SK-N-SH treated with all-trans-retinoic acid at 6 μM for 48 hours (cell line): ENCODE measurements at places on chromosomes 3 and 15.

- ATAC-seq = no peak
Observed at GRCh38 chr3:128066114-128066513, 13.9 kb downstream of the SEC61A1 start.

DNA sequence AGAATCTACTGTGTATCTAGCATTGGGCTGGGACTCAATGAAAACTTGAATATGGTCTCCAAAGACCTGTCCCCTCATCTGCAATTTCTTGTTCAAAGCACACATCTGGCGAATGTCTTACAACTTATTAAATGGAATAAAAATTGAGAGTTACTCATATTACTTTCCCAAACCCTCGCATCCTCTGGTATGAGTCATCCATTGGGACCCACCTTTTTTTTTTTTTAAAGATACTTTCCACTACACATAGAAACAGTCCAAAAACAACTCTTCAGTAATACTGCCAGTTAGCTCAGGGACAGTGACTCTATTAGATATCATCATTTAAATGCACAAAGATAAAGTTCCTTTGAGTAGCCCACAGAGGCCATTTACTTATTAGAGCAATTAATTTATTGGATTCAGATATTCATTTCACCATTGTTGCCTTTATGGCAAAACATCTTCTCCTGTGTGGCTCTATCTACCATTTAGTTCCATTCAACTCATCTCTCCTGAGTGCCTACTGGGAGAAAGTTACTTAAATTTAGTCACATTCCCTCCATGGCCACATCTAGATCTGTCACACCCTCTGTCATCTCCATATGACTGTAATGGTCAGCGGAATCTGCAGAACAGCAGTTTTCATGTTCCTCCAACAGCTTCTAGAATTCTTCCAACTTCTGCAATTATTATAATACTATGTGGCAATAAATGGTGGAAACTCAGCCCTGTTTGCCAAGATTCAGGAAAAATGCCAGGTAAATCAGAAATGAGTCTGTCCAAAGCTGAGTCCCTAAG lies 77.9 kb upstream of the ARHGEF3 start:
- peak; percentile 84 for ATAC-seq

DNA sequence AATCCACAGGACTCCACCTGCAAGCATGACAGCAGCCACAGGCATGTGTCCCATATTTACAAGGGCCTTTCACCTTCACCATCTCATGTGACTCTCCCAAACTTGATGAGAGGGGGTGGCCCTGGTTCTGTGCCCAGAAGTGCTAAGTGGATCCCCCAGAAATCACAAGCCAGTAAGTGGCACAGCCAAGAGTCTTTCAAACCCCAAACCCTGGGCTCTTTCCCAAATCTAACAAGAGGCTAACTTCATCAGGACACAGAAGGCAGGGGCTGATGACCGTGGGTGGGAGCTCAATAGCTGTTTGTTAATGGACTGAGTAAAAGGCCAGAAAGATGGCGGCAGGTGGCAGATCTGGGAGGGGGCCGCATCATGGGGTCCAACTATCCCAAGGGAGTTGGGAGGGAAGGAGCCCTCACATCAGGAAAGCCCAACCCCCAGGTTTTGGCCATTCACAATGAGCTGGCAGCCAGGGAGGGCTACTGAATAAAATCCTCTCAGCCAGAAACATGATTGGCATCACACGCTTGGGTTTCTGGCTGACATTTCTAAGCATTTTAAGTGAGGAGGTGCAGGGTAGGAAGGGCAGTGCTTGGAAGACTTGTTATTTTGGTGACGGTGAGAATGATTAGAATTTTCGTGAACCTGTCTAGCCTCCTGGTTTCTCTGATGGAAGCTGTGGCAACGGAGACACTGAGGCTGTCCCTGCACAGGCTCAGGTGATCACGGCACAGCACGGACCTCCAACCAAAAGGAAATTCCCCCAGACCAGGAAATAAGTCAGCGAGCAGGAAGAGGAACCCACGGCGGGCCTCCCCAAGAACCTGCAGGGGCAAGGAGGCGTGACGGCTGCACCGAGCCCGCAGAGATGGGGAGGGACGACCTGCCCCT lies 109.3 kb downstream of the OXNAD1 start:
- no peak for ATAC-seq

DNA sequence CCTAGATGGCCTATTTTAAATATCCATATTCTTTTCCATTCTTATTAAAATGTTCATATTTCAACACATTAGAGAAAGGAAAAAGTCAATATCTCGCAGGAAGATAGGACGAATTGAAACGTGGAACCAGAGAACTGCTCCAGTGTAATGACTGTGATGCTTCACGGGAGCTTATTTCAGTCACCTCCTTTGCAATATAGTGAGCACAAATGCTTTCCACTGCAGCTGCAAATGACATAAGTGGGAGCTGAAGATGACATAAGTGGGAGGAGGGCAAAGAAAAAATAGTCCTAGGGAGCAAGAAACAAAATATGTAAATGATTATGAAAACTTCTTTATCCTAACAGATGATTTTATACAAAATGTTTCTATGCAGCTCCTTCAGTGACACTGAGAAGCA lies 324.1 kb downstream of the ZNF385D start:
- no peak for ATAC-seq

- ATAC-seq = no peak
Observed at GRCh38 chr15:101481381-101481705, 8.2 kb downstream of the PCSK6 start.

GRCh38 chr15:39890621-39891020 lies 29.4 kb downstream of the GPR176 start:
- ATAC-seq = no peak

DNA sequence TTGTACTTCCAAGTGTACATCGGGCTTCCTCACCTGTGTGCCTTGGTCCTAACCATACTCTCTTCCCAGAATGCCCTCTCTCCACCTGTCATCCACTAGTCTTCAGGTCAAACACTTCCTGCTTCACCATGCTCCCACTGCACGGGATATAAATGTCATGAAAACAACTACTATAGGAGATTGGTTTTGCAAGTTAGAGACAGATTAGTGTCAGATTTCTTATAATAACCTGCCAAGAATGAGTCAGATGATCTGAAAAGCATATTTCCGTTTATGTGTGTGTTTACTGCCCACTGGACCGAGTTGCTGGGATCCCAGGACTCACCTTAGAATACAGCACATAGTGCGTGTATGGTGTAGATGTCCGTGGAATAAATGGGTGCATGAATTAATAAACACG lies 21.4 kb downstream of the PLA1A start:
- peak; percentile 73 for ATAC-seq

DNA sequence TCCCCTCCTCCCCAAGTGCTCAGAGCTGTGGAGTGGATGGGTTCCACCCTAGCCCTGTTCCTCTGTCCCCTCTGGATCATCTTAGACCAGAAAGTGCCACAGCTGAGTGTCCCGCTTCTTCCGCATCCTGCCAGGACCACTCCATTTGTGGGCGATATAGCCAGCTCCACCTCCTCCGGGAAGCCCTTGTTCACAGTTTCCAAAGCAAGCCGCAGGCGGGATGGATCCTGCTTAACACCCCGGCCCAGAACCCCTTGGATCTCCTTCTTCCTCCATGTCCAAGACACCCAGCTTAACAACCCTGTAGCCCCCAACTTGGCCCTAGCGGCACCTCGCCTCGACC lies 490 bp upstream of the ALAS1 start:
- ATAC-seq = no peak; the same call in 2 of the 3 replicates

- no peak for ATAC-seq
Observed at GRCh38 chr15:60871731-60872130, 357.4 kb downstream of the RORA start.

DNA sequence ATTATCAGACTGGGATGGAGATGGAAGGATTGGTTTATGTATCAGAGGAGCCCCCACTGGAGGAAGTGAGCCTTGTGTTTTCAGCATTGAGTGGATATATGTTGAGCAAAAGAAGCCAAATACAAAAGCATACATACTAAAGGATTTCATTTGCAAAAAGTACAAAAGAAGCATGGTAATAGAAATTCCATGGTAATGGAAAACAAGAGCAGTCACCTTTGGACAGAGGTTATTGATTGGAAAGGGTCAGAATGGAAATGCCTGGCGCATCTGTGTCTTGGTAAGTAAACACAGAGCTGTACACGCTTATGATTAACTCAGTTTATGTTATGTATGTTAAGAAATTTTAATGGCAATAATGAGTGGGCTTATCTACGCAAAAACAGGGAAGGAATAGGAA lies 72.7 kb downstream of the DHX36 start:
- no peak for ATAC-seq

DNA sequence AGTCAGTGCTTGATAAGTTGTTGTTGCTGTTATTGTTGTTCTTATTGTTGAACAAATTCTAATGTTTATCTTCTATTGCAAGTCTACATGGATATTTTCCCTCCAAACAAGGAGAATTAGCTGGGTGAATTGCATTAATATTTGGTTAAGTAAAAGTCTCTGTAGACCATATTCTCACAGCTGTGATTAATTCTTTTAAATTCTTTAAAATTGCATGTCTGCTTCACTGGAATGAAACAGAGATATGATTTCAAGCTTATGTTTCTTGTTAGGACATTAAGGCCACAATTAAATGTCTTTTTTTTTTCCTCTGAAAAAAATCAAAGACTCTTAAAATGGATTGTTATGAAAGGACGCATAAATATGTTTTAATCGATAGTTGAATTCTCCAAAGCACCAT lies 153.4 kb downstream of the EBLN2 start:
- peak; percentile 80 for ATAC-seq

- no peak for ATAC-seq
Observed at GRCh38 chr15:41125931-41126642, 10.0 kb upstream of the INO80 start.

GRCh38 chr3:150216041-150216811 lies 191.9 kb upstream of the TSC22D2 start:
- peak; percentile 62; the same call in 2 of the 3 replicates for ATAC-seq

- ATAC-seq = no peak
Observed at GRCh38 chr3:3801494-3801841, 2.2 kb downstream of the LRRN1 start.

DNA sequence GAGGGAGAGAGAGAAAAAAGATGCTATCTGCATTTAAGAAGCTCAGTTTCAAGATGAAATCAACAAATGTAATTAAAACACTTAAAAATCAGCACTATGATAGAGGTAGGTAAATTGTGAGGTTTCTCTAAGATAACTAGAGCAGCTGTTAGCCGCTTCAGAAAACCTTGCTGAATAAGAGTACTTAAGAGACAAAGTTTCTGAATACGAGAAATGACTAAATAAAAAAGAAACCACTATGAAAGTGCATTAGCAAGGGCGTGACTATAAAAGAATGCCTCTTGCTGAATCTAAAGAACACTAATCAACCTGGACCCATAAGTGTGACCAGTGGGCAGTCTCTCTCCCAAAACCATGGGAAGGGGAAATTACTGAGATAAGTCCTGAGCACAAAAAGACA lies 41.8 kb downstream of the IQCB1 start:
- ATAC-seq = no peak

- ATAC-seq = no peak
Observed at GRCh38 chr3:188209740-188210139, 55.8 kb downstream of the LPP start.

DNA sequence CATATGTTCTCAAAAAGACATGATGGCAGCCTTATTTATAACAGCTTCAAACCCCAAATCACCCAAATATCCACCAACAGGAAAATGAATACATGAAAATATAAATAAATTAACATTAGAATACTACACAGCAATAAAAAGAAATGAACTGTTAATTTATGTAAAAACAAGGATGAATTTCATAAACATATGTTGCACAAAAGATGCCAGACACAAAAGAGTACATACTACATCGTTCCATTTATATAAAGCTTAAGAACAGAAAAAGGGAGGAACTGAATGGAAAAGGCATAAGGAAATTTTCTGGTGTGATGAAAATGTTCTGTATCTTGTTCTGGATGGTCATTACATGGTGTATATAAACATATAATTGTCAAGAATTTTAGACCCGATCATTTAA lies 69.9 kb upstream of the TUSC7 start:
- ATAC-seq = no peak

GRCh38 chr3:52022323-52023100 lies 26.8 kb upstream of the RPL29 start:
- peak; percentile 69 for ATAC-seq

- no peak for ATAC-seq
Observed at GRCh38 chr3:68059628-68060152, 405.3 kb upstream of the SUCLG2 start.

DNA sequence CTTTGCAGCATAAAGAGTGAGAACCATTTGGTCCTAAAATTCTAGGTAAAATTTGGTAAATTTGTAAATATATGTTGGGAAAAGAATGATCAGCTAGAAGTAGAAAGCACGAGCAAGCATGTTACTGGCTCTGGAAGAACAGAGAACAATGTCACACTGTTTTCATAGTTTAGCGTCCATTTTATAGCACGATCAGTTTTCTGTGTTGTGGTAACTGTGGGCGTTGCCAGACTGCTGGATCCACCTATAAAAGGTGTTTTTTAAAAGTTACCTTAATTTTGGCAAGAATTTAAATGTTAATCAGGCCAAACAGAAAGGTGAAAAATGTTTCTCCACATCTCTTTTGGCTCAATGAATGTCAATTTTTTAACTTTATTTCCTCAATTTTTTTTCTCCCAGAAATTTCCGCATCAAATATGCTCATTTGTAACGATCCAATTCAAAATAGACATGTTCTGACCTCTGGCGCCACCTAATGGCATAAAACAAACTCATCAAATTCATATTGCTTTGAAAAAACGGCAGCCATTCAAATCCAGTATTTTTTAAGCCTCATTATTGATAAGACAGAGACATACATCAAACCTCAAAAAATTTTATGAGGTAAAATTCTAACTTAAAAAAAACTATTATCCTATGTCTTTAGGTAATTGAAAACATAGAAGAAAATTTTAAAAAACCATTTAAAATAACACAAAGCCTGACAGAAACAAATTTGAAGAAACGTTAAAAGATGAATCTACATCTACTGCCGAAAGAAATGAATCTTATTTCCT lies 5.5 kb upstream of the GP5 start:
- ATAC-seq = peak; percentile 58; the same call in 2 of the 3 replicates

- ATAC-seq = no peak
Observed at GRCh38 chr15:63473749-63473998, 30.7 kb upstream of the USP3 start.
